ENCODE measurements at places on chromosomes 11 and 22.

GRCh38 chr22:37419969-37420685 is 7.2 kb downstream of the ELFN2 start:
- DNase-seq = no peak

DNA sequence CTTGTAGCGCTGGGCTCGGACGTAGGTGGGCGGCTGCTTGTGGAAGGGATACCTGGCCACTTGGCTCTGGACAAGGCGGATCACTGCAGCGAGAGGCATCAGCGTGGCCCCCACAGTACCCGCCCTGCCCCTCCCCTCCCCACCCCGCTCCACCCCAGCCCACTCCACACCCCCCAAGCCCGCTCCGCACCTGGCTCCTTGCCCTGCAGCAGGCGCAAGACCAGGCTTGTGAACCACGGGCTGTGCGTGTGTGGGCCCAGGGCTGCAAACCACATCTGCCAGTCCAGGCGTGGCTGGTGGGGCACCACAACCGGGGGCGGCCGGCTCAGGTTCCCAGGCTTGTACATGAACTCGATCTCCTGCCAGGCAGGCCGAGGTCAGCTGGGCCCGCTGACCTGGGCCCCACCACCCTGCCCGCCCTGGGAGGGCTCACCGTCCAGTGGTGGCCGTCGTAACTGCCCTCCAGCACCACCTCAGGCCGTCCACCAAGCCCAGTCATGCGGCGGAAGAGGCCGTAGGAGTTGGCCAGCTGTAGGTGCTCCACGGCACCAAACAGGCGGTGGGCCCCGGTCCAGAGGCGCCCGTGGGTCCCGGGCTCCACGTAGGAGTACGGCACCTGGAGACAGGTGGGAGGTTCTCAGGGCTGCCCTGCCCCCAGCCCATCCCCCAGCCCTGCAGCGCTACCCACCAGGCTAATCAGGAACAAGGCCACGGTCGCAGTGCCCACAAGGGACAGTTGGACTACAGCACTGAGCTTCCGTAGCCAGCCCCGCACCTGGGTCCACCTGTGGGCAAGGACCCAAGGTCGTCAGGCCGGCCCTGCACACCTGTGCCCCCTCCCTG is 2.9 kb downstream of the LMF2 start:
- DNase-seq = peak; percentile 89

DNA sequence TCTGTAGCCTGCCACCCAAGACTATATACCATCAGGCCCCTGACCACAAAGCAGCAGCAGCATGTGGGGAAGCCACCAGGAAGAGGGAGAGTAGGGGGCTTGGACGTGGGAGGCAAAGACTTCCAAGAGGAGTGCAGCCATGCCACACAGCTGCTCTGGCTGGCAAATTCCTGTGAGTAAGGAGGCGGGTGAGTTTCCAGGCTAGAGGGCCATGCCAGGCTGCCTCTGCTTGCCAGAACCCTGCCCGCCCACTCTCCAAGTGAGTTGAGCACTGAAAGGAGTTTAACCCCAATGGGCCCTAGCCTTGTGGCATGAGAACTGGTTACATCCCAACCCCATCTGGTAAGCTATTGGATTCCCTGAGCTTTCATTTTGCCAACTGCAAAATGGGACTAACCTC is 4.7 kb upstream of the DGAT2 start:
- no peak for DNase-seq

GRCh38 chr11:2445746-2446551 is 1.1 kb downstream of the KCNQ1 start:
- DNase-seq = peak; percentile 79

GRCh38 chr22:25373961-25374360 is 154.5 kb downstream of the CRYBB2 start:
- no peak for DNase-seq

DNA sequence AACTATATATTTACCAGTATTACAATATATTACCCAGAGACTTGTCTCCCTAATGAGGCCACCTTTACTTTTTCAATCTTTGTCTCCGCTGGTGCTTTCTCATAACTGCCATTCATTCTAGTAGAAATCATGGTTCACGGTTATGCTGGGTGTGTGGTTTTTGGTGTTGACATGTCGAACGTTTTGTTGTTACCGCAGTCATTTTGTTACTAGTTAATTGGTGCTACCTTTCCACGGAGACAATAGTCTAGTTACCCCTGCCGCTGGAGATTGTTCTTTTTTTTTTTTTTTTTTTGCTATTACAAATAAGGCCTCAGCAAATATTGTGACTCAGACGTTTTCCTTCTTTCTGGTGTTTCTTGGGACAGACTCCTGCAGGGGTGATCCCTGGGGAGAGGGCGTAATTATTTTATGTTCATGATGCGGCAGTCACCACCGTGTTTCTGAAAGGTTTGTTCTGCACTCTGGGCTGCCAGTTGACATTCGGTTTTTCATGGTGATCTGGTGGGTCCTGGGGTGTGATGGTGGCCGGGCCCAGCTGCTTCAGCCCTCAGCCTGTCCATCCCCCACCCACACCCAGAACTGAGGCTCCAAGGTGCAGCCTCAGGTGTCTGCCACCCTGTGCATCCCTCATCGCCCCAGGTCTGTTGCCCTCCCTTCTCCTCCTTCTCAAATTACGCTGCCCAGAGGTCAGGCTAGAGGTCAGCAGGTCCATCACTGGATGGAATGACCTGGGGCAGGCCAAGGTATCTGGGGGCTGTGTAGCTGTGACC is 28.6 kb downstream of the LRP5 start:
- DNase-seq = no peak

- DNase-seq = peak; percentile 75
Observed at GRCh38 chr22:43407591-43407990, 4.2 kb upstream of the MPPED1 start.

DNA sequence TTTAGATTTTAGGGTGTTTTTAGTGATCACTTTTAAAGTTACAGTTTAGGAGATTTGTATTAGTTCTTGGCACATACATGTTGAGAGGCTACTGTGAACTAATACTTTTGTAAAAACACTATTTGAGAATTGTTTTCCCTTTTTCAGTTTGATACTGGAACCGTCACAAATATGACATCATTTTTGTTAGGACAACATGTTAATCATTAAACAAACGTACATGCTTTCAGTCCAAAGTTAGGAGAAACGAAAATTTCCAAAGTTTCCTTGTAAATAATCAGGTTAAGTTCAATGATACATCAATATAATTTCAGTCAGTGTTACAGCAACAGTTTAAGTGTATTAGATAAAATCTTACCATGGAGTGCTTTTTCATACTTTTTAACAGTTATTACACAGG is 53.1 kb downstream of the SPECC1L start:
- DNase-seq = no peak

GRCh38 chr22:22880645-22881044 is 7.0 kb upstream of the IGLL5 start:
- DNase-seq = no peak

- no peak for DNase-seq
Observed at GRCh38 chr11:60097189-60097588, 8.7 kb downstream of the MS4A2 start.

- no peak for DNase-seq
Observed at GRCh38 chr22:43923631-43924464, at the start of gene PNPLA3. TSS of gene PNPLA3 (plus strand) at chr22:43923805. CDS start at chr22:43923912, 107 bp downstream.

- DNase-seq = no peak
Observed at GRCh38 chr22:26259510-26259909, 90.2 kb downstream of the SEZ6L start.

DNA sequence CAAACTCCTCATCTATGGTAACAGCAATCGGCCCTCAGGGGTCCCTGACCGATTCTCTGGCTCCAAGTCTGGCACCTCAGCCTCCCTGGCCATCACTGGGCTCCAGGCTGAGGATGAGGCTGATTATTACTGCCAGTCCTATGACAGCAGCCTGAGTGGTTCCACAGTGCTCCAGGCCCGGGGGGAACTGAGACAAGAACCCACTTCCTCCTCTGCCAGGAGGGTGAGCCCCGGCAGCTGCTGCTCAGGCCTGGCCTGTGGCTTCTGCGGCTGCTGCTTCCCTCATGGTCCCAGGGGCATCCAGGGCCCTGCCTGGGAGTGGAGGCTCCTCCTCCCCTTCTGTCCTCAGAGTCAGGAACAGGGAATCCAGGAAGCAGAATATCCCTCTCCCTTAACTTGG is 98.4 kb downstream of the ZNF280B start:
- DNase-seq = no peak

DNA sequence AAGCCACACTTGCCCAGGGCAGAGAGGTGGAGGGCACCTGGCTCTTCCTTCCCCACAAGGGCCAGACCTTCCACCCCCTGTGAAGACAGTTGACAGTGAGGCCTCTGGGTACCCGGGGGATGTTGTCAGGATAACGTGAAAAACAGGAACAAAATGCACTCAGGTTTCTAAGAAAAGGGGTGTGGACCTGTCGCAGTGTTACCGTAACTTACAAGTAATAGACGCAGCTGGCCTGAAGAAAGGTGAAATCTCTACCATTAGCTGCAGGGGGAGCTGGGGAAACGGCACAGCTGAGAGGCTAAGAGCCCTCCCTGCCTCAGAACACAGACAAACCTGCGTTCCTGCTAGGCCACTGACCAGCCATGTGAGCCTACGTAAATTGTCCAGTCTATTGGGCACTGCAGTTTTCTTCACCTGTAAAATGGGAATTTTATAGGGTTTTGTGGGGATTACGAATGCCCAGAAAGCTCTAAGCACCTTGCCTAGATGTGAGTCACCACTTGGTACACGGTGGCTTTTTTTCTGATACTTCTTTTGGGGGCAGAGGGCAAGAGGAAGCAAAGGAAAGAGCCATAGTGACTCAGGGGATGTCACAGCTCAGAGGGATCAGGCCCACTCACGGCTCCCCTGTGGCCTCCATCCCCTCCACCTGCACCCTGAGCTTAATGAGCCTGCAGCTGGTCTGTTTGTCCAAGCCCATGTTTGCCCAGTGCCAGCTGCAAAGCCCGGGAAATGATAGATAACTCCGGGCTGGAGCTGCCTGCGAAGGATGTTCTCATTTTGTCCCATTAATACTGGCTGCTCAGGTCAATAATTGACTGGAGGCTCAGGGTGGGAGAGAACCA is 18.4 kb upstream of the CABP7 start:
- no peak for DNase-seq

DNA sequence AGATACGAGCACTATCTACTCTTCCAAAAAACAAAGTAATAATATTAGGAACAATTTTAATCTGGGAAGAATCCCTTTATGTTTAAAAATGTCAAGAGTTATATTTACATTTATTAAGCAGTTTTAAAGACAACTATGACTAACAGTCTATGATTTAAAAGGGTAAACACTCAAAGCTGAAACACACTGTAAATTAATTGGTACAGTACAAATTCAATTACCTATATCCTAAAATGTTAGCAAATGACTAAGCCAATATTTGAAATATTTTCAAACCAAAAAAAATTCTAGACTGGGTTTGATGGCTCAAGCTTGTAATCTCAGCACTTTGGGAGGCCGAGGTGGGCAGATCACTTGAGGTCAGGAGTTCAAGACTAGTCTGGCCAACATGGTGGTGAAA is 36.0 kb upstream of the CHRNA10 start:
- DNase-seq = no peak

- DNase-seq = no peak
Observed at GRCh38 chr11:59154610-59155009, 12.0 kb downstream of the FAM111A start.

GRCh38 chr11:102647430-102647829 is 22.3 kb upstream of the MMP20 start:
- DNase-seq = no peak

DNA sequence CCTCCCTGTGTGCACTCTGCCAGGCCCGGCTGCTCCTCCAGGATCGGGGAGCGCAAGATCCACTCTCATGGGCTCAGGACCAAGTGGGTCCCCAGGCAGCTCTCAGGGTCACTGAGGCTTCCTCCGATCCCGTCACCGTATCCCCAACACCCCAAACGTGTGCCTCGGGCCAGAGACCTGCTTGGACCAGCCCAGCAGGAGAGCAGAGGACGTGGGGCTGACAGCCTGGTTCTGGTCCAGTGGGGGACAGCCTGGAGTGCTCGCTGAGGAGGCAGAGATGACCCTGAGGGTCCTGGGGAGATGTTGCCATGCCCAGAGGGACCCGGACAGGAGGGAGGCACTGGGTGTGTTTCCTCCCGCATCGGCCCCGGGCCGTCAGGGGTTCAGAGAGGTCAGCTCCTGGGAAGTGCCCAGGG is 1402.6 kb downstream of the BRD1 start:
- no peak for DNase-seq

GRCh38 chr11:13782390-13783075 is 114.1 kb downstream of the FAR1 start:
- DNase-seq = no peak

- DNase-seq = peak; percentile 56
Observed at GRCh38 chr11:64583296-64584262, 7.4 kb upstream of the SLC22A12 start.

DNA sequence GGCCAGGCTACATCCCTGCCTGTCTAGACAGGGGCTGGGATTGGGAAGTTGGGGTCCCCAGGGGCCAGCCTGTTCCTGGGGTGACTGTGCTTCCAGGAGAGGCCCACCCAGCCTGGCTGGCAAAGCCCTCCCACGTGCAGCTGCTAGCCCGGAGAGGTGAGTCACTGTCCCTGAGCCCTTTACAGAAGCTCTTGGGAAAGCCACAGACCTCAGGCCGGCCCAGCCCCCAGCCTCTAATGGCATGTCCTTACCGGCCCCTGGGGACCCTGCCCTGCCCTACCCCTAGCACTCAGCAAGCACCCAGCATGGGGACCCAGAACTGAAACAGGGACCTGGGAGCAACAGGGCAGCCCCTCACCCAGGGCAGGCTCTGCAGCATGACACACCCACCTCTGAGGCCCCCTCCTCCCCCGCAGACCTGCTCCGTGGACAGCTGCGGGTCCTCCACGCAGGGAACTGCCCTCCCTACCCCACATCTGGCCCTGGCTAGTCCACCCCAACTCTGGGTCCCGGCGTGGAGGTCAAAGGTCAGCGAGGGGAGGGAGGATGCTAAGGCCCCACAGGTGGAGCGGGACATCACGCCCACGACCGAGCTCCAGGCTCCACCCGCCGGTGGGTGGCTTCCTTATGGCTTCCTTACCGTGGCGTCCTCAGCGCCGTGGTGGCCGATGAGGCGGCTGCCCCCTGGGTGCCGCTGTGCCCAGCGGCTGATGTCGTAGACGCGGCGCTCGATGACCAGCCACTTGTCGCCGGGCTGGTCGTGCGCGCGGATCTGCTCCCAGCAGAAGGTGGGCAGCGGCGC is 615 bp downstream of the FADS3 start:
- DNase-seq = no peak

- no peak for DNase-seq
Observed at GRCh38 chr11:7353100-7353499, 101.4 kb downstream of the SYT9 start.

- DNase-seq = no peak
Observed at GRCh38 chr22:25025491-25026400, 73.2 kb downstream of the KIAA1671 start.

GRCh38 chr22:28728621-28729313 is 12.9 kb downstream of the CHEK2 start:
- no peak for DNase-seq
